ENCODE measurements at places on chromosomes 6 and 20.

DNA sequence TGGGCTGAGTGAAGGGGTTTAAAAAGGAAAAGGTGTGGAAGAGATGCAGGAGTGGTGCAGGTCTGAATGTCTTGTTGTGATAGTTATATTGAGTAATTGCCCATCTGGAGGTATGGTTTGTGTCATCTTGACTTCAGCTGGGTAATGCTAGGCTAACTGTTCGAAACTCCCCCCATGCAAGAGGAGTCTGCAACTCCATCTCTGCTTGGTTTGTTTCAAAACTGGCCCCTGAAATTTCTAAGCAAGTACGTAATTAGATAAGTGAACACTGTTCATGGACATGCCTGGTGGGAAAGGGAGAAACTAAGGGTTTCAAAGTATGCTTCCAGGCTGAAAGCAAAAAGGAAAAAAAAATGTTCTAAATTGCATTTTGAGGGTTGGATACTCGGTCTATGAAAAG is 17.1 kb downstream of the TTK start:
- no peak for DNase-seq

DNA sequence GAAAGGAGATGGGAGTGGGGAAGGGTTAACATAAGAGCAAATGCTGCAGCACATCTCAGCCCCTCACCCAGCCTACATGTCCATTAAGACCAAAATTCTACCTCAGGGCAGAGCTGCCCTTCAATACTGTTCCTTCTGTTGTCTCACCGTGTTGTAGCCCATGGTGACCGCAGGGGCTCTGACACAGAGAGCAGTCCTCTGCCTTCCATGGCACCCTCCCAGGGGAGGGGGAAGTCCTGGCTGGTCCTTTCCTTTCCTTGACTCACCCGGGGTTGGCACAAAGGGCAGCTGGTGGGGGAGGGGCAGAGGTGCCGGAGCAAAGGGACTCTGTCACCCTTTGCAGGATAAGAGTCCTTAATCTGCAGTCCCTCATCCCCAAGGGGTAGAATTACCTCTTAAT is 15.2 kb downstream of the NKX2-2 start:
- DNase-seq, result no peak

DNA sequence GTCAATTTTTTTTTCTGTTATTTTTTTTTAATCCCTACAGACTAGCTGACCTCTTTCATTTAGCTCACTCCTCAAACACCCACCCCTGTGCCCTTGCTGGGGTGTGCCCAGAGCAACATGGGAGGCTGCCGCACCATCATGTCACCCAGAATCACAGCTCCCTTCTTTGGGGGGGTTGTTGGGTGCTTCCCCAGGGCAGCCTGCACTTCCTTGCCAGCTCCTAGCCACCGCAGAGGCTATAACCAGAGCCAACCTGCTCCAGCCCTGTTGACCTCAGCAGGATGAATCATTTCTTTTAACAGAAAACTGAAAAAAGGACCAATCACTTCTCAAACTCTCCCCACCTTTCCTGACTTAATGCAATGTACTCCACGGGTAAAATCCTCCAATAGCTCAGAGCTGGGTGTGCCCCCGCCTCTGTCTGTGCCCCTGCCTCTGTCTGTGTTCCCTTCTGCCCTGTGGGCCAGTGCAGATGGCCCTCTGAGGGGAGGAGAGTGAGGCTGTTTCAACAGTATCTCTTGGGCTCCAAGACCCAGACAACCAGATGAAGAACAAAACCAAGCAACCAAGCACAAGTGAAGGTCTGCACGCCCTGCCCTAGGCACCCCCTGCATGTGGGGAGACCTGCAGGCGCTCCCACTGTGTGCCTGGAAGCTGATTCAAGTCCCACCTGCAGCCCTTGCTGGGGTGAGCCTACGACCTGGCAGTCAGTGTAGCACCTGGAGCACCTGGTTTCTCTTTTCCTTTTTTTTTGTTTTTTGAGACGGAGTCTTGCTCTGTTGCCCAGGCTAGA is 67.7 kb downstream of the PYGB start:
- no peak for DNase-seq

DNA sequence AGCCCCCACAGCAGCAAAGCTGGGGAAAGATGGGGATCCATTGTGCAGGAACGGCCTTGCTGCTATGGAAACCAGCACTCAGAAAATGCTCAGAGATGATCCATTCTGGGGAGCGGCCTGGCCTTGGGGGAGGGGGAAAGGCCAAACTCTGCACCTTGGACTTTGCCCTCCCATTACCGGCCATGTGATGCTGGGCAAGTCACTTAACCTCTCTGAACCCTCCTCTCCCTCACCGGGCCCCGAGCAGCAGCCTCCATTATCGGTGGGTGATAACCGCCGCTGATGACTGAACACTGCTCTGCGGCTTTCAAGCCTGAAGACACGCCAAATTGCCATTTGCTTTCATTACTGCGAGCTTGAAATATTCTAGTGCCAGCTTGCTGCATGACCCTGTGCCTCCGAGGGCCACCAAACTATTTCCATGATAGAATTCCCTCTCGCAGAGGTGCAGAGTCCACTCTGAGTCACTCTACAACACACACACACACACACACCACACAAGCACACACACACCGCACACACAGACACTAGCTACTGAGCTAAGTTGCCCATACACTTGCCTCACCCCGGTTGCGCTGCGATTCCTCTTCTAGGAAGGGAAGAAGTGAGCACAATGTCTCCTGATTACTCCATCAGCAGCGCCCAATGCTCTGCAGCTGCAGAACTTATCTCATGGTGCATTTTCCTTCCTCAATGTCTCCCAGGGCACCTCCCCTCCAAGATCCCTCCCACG is 20.6 kb upstream of the SIRPA start:
- no peak for DNase-seq

DNA sequence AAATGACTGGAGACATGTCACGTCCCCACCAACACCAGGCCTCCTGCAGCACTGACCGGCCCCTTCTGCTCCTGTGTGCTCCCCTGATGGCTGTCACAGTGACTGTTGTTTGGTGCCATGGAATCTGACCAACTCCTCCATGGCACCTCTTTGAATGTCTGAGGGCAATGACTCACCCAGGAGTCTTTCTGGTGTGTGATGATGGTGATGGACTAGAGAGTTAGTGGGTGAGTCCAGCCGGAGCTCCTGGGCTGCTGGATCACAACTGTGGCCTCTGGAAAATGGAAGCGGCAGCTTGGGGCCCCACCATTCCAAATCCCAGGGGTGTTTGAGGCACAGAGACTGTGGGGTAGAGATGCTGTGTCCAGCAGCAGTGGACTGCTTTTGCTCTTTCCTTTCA is 133.3 kb downstream of the TFAP2C start:
- DNase-seq, result no peak

DNA sequence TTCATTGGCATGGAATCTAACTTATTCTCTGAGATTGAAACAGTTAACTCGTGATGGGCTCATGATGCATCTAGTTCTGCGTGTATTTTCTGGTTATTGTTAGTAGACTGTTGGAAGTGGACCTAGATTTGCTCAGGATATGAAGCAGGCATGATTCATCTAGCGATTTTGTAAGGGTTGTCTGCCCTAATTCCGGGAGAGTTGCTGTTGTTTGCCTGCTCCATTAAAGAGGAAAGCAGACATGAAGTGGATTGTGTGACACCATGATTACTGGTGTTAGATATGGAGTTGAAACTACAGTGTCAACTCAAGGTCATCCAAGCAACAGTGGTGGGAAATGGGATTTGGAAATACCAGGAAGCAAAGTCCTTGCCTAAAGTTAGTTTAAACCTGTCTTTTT is 41.0 kb downstream of the SOX4 start:
- DNase-seq, result no peak

Data from NCI-H526 (cell line).